ENCODE measurements at places on chromosomes 3 and 15. TPM values are rescaled to one million over a fixed set of nuclear protein-coding genes. Genes with fewer than 3 reads are reported as not detected.
A peak's percentile ranks its signal among the peaks of the same experiment; 100 is the strongest.

DNA sequence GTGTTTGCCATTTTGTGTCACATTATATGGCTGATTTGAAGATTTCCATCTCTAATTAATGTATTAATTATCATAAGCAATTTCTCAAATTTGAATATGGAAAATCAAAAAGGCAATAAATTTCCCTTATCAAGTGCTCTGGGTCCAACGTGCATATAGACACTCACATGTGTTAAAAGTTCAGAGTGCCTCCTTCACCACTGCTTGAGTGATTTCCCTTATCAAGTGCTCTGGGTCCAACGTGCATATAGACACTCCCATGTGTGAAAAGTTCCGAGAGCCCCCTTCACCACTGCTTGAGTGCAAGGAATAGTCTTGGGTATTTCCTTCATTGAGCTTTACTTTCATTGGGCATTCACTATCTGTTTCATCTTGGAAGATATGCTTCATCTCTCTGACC lies 421.0 kb upstream of the ZNF717 start:
- no peak for DNase-seq

Gene CCDC50
- total RNA-seq = 49.5 TPM

GRCh38 chr3:126502656-126503055 lies 14.9 kb downstream of the UROC1 start:
- DNase-seq = no peak

Gene CCDC14
- total RNA-seq = 43.5 TPM

Gene VIPR1
- 3.7 TPM for total RNA-seq

DNA sequence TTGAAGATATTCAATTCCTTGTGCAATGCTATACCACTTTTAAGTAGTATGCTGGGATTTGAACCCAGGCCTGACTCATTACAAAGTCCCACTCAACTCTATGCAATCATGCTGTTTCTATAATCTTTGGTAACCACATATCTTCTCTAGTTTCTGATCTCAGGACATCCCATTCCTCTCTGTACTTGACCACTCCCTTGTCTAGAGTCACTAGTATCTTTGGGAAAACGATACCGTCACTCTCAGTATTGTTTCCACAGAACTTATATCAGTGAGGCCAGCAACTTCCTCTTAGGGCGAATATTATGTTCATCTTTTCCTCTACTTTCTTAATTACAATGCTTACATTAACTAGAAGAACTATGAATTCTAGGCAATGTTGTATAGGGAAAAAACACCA lies 137.3 kb upstream of the TSPAN3 start:
- no peak for DNase-seq

DNA sequence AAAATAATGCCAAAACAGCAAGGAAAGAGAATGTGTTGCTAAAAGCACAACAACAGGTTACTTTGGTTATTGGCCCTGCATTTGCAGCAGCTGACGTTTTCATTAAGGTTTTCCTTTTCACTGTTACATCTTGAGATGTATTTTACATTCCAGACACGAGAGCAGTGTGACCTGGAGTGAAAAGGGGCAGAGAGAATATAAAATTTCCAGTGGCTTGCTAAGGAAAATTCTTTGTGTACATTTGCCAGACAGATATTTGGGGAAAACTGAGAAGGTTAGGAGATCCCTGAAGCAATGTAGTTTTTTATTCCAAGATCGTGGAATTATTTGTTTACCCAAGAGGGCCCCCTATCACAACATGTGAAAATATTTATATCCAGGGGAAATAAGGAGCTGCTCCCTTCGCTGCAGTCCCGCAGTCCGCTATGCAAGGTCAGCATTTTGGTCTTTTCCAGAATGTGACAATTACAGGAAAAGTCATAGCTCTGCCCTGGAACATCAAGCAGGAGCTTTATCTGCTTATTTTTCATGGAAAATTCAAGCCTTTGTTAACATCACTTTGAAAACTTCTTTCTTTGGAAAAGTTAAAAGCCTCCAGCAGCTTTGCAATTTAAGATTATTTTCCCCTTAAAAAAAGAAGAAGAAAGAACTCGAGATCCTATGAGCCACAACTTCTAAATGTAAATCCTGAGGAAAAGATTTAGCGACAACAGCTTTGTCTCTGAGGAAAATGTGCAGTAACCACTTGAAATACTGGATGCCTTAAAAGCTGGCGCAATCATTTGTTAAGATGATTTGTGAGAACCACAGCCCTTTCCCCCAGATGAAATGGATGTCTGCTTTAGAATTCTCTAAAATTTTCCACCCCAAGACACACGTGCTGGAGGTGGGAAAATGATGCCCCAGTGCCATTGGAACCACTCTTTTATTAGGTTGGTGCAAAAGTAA lies 256.4 kb upstream of the TPM1 start:
- no peak for DNase-seq

Gene LACTB
- total RNA-seq = 8.4 TPM

Gene OR5K2
- total RNA-seq = not detected

DNA sequence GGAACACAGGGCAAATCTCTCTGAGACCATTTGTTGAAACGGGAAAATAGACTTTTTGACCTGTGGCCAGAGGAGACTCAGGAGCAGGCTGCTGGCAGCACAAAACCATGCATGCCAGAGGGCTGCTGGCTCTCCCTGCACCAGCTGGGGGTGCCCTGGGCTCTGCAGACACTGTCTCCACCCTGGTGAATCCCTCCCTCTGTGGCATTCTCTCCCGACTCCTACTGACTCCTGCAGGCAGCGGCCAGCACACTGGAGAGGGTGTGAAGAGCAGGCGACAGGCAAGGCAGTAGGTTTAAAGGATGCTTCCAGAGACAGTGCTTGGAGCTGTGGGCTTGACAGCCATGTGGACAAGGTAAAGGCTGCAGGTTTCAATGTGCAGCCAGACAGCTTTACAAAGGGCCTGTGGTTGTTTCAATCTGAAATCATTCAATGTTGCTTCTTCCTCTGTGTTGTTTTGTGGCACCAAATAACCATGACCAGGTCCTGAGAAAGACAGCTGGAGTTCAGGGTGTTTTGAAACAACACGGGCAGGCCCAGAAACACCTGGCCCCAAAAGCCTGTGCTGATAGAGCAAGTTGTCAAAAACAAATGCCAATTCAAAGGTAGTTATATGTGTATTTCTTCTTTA lies 431.0 kb upstream of the ATP10A start:
- no peak for DNase-seq

Gene WDR93
- 0.16 TPM for total RNA-seq

DNA sequence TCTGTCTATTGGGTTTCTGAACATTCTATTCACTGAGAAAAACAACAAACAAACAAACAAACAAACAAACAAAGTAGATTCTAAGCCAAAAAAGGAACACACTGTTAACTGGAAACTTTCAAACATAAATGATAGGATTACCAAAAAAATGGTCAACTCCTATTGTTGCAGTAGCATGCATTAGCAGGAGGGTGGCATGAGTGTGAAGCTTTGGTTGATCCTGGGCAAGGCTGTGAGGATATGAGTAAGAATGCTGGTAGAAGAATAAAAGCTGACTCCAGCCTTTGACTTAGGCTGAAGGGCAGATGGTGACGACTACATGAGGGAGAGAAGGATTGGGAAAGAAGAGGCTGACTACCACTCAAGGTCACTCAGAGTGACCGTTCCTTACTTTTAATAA lies 810.3 kb downstream of the VGLL3 start:
- peak; percentile 34 for DNase-seq

All from Caco-2 (cell line).